ENCODE measurements at places on chromosomes 1 and 21.
A peak's percentile ranks its signal among the peaks of the same experiment; 100 is the strongest.

DNA sequence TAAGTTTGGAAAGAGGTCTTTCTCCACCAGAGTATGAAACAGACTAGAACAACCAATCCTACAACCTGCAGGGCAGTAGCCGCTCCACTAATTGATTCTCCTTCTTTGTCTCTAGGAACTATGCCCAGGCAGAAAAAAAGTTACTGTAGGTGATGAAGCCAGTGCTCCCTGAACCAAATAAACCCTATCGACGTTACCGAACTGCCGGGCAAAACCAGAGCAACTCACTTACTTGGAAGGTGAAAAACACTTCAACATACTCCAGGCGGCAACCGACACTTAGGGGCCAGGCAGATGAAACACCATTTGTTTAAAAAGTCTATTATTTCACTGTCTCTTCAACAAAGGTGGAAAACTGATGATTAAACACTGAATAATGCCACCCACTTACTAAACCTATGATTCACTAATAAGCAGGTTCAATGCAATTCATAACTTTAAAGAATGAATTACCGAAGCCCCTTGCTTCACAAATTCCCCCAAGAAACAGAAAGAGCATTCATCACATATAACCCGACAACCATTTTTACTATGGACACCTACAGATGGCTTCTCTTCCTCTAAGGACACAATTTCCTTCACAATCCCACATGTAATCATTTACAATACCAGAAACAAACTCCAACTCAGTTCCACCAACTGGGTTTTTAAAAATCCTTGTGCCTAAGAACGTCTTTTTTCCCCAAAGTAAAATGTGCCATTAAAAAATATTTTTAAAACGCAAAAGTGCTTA lies 1.6 kb downstream of the NRIP1 start:
- no peak for DNase-seq

- DNase-seq, result no peak
These were observed 12.0 kb downstream of the SLC30A7 start for GRCh38 chr1:100907887-100908286.

GRCh38 chr1:43446881-43447835 lies 6.6 kb downstream of the HYI start:
- DNase-seq, result no peak

GRCh38 chr1:109509176-109510134 lies at the start of gene AMIGO1:
Gene AMIGO1 (minus strand): TSS chr1:109509727. CDS start chr1:109508912, 815 bp downstream.
- no peak for DNase-seq

DNA sequence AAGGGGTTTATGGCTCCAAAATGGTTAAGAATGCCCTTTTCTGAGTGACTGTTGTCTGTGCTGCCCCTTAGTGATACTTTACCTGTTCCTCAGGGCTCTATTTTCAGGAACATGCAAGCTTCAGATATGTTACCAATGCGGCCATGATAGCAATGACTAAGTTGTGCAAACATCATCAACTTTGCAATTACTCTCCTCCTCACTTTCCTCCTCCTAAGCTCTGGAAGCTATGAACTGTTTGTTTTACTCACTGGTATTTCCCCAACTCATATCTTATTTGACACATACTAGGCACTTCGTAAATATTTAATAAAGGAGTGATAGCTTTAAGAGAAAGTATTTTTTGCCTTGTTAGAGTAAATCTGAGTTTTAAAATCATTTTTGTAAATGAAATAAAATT lies 53.8 kb downstream of the RWDD3 start:
- no peak for DNase-seq

- no peak for DNase-seq
These were observed 28.6 kb downstream of the DSTYK start for GRCh38 chr1:205182930-205183329.

DNA sequence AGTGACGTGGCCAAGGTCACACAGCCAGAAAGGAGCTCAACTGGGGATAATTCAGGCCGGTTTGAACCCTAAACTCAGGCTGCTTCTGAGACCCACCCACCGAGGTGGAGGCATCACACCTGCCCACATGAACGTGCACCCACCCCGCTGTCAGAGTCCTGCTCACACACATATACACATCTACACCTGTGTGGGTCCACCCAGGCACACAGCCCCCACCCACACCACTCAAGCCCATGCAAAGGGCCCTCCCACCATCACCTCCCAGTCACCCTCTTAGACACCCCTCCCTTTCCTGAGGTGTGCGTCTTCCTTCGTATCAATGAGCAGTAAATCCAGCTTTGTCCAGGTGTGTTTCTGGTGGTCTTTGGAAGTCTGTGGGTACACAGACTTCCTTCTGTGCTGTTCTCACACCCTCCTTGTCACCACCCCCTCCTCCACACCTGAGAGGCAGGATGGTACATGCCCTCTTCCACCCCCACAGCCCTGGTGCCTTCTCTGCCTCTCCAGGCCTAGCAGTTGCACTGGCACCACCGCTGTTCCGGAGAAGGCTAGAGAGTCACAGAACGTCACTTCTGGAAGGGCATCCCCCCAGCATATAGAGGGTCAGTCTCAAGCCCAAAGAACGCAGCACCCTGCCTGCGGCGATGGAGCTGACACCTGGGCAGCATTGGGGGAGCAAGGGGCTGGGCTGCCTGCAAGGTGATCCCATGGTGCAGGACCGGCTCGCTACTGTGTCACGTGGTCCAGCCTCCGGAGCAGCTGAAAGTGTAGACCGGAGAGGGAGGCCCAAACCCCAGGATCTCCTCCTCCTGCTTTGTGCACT lies 18.9 kb upstream of the FAM131C start:
- no peak for DNase-seq

GRCh38 chr1:208058756-208059155 lies 147.8 kb upstream of the CD34 start:
- no peak for DNase-seq

DNA sequence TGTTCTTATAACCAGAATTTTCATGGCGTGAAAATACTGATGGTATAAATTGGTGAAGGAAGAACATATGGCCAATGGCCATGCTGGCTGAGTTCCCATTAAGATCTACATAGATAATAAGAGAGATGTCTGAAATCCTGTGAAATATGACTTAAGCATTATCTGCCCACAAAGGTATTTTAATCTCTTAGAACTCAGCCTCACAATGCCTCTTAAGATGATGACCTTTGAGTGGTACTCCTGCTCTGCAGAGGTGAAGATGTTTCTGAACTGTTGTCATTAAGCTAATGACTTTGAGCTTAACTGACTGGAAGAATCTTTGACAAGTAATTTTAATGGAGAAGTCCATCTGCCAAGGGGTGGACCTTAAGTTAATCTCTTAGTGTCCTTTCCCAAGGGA lies 148.7 kb downstream of the ZNF326 start:
- no peak for DNase-seq

- DNase-seq, result no peak
These were observed 57.1 kb upstream of the COX20 start for GRCh38 chr1:244778344-244778743.

GRCh38 chr1:212760126-212760823 lies 31.3 kb downstream of the NSL1 start:
- peak; percentile 10 for DNase-seq

GRCh38 chr1:202888221-202888530 lies 773 bp downstream of the RABIF start:
- peak; percentile 2 for DNase-seq

DNA sequence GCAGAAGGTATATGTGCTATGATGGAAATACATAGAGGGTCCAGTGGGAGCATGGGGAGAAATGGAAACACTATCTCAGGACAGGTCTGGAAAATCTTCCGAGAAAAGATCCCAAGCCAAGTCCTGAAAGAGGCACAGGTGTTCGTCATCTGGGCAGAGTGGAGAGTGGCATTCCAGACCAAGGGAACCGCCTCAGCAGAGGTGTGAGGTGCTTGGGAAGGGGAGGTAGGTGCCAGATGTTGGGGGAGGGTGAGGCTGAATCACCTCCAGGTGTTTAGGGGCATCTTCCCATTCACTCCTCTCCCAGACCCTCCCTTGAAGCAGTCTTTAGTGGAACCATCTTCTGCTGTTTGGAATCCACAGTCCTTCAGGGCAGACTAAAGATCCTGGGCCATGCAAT lies 23.5 kb upstream of the LRRN2 start:
- no peak for DNase-seq

GRCh38 chr1:3814771-3815561 lies 18.7 kb upstream of the LRRC47 start:
- DNase-seq, result no peak

GRCh38 chr1:207405814-207406213 lies 48.3 kb upstream of the CR2 start:
- DNase-seq, result no peak

- no peak for DNase-seq
These were observed 62.6 kb upstream of the CLDN14 start for GRCh38 chr21:36542312-36543101.

DNA sequence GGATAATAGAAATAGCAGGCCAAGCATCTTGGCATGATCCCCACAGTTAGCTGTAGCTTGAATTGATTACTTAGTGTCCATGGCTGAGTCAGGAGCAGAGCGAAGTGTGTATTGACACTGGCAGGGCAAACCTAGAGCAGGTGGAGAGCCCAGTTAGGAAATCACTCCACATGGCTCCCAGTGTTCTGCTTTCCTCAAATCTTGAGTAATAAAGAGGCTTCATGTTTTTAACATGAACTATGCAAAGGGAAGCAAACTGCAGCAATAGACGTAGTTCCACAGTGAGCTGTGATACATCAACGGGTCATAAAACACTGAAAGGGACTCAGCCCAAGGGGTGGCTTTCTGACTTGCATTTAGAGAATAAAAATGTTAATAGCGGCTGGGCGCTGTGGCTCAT lies 28.9 kb downstream of the RHEX start:
- no peak for DNase-seq

DNA sequence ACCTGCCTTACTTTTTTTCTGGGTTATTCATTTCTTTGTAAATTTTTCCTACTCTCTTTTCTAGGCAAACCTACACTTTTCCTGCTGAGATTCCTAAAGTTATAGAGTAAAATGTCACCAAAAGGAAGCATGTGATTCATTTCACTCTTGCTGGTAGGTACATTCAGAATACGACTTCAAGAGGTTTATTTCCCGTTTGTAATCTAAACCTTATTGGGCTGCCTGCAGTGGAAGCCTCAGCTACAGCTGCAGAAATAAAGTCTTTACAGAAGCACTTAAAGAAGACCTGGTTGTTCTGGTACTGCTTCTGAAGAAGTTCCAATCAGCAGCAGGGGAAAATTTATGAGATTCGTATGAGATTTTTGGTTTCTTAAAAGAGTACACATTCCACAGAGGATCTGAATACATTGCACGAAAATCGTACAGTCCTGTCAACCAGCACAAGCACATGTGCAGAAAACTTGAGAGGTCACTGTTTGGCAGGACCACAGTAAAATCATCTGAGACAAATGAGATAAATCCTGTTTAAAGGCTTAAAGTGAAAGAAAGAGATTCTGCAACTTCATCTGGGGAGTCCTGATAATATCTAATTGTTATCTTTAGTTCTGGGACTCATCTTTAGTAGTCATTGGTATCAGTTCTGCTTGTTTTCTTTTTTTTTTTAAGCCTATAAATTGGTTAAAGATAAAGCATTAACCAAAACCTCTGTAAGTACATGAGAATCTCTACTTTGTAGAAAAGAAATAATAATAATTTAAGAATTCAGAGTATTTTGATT lies 109.9 kb upstream of the ADGRL2 start:
- DNase-seq, result no peak

DNA sequence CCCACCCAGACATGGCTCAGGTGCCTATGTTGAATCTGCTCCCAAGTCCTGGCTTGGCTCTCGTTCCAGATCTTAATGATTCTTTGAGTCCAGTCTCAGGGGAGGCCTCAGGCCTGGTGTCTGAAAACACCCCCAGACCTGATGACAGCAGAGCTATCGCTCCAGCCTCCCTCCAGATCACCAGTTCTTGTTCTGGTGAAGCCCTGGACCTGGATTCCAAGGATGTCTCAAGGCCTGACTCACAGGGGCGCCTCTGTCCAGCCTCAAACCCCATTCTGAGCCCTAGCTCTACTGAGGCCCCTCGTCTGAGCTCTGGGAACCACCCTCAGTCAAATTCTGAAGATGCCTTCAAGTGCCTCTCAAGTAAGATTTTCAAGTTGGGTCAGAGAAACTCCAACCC lies 11.4 kb downstream of the MROH7 start:
- no peak for DNase-seq

GRCh38 chr1:164564378-164564777 lies 5.4 kb downstream of the PBX1 start:
- no peak for DNase-seq

GRCh38 chr1:55926906-55927471 lies 652.4 kb downstream of the PLPP3 start:
- no peak for DNase-seq

DNA sequence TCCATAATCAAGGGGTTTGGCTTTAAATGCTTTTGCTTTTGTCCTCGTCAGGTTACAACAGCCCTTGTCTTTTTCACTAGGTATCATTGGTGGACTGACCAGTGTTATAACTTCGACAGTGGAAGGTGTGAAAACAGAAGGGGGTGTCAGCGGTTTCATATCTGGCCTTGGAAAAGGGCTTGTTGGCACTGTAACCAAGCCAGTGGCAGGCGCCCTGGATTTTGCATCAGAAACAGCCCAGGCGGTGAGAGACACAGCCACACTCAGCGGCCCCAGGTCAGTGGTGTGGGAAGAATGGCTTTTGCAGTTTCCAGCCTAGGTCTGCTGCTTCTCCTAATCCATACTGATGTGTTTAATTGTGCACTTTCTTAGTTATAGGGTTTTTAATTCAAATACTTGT lies 157.9 kb downstream of the DHRS3 start:
- no peak for DNase-seq

GRCh38 chr1:111030590-111030989 lies 66.9 kb upstream of the LRIF1 start:
- DNase-seq, result peak; percentile 13

DNA sequence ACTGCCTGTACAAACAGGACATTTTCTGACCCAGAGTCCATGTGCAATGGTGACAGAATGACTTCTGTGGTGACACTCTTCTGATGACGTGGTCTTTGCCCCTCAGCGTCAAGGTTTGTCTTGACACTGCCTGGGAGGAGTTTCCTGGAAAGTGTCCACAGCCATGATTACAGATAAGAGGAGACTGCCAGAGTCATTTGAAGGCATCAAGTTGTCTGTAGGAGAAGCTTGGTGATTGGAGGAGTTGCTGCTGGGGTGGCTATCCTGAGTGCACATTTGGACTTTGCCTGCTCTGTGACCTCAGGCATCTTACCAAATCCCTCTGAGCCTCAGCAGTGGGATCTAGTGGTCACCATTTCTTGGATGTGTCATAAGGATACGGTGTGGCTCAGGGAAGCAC lies 17.7 kb downstream of the TCHHL1 start:
- DNase-seq, result no peak

GRCh38 chr1:81358151-81358550 lies 442.6 kb upstream of the ADGRL2 start:
- no peak for DNase-seq

DNA sequence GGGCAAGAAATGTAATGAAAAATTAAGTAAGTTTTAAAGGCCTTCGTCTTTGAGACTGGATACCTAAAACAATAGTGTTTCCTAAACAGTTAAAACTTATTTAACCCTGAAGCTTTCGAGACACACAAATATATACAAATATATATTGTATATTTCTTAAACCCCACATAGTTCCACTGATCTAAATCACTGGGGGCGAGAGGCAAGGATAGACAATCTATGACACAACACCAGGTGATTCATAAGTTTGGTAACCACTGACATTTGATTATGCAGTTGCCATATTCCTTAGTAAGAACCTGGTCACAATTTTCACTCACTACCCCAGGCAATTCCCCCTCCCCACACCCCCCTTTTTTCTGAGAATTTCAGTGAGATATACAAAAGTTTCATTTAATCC lies 55.3 kb upstream of the BOLA1 start:
- no peak for DNase-seq

- DNase-seq, result no peak
These were observed 234.8 kb downstream of the GPR52 start for GRCh38 chr1:174682419-174683008.

Data from activated CD8-positive, alpha-beta memory T cell treated with anti-CD3 and anti-CD28 coated beads for 1 hour (primary cell).